ENCODE measurements at places on chromosomes 1 and 21.

GRCh38 chr1:77473690-77474089, 191.9 kb downstream of the AK5 start:
- no peak for DNase-seq

- no peak for DNase-seq
These were observed 6.1 kb downstream of the PFKFB2 start for GRCh38 chr1:207058878-207059867.

GRCh38 chr1:221279146-221279545, 399.9 kb downstream of the HLX start:
- DNase-seq: no peak

DNA sequence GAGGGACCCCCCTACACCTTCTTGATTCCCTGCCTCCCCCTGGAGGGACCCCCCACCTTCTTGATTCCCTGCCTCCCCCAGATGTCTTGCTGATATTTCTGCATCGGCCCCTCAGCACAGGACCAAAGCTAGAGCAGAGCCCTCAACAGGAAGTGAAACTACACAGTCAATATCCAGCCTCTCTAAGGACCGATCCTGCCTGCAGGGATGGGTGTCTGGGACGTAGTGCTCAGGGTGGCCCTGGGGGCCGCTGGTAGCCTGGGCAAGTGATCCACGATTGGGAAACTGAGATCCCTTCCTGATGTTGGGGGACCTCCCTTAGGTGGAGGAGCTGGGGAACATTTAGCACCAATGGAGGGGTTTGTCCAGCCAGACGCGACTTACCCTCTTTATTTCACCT, 3.9 kb upstream of the LEFTY2 start:
- DNase-seq: no peak

DNA sequence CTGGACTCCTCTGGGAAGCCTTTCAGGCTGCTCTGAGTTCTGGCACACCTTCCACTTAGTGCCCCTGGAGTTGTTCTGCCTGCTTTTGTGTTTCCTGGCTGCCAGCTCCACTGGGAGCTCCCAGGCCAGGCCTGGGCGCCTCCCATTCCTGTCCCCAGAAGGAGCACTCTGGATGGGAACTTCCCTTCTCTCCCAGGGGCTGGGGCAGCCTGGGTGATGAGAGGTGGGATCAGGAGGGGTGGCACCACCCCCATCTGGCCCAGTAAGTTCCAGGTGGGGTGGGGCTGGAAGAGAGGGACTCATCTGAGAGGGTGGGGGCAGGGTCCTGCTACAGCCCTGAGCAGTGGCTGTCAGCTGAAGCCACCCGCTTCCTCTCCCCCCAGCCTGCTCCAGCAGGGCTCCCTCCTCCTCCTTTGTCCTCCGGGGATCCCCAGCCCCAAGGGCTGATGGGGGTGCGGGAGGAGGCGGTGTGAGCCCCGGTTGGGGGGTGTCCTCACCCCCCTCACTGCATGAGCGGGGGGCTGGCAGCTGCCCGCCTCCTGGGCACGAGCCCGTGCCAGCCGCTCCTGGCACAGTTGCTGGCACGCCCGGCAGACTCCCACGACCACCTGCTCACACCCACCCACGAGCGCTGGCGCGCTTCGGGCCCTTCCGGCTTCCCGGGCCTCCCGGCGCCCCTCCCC, 4.7 kb downstream of the FOXO6 start:
- no peak for DNase-seq

DNA sequence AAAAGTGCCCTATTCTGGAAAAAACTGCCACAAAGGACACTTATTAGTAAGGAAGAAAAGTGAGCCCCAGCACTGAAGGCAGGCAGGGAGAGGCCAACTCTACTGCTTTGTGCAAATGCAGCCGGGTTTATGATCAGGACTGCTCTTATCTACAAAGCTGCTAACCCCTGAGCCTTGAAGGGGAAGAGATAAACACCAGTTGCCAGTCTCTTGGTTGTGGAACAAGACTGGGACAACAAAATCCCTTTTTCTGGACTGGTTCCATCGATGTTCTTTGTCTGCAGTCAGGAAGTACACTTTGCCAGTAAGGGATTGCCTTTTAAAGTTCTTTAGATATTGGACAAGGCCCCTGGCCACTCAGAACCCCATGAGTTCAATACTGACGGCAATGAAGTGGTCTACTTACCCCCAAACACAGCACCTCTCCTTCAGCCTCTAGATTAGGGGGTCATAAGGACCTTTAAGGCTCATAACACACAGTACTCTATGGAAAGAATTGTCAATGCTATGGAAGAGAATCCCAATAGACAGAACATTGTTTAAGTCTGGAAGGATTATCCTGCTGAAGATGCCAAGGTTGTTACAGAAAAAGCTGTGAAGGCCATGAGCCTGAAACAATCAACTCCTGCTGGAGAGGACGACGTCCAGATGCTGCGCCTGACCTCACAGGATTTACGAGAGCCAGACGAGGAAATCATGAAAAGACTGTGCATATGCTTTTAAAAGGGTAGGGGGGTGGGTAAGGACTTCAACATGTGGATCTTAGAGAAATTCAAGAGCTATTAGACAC, 43.6 kb downstream of the GNB1 start:
- DNase-seq: no peak

DNA sequence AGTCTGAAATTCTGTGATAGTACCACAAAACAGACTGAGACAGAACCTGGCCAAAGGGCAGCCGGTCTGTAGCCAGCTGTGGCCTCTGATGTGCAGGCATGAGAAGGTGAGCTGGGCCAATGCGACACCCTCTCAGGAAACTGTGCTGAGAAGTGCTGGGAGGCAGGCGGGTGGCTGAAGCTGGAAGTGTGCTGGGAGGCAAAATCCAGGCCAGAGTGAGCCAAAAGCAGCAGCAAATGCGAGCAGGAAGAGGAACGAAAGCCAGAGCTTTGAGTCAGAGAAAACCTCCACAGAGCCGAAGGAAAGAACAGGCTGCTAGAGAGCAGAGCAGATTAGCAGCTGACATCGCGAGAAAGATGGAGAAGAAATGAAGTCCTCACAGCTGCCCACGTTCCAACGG, 10.2 kb upstream of the ATP13A2 start:
- DNase-seq: no peak

- no peak for DNase-seq
These were observed 61.0 kb upstream of the SPATA6 start for GRCh38 chr1:48532976-48533375.

GRCh38 chr1:244192325-244192724, 141.2 kb downstream of the ZBTB18 start:
- no peak for DNase-seq

GRCh38 chr21:25916226-25916625, 181.5 kb downstream of the GABPA start:
- DNase-seq: no peak

GRCh38 chr1:45351508-45351907, 11.3 kb upstream of the MUTYH start:
- DNase-seq: no peak

DNA sequence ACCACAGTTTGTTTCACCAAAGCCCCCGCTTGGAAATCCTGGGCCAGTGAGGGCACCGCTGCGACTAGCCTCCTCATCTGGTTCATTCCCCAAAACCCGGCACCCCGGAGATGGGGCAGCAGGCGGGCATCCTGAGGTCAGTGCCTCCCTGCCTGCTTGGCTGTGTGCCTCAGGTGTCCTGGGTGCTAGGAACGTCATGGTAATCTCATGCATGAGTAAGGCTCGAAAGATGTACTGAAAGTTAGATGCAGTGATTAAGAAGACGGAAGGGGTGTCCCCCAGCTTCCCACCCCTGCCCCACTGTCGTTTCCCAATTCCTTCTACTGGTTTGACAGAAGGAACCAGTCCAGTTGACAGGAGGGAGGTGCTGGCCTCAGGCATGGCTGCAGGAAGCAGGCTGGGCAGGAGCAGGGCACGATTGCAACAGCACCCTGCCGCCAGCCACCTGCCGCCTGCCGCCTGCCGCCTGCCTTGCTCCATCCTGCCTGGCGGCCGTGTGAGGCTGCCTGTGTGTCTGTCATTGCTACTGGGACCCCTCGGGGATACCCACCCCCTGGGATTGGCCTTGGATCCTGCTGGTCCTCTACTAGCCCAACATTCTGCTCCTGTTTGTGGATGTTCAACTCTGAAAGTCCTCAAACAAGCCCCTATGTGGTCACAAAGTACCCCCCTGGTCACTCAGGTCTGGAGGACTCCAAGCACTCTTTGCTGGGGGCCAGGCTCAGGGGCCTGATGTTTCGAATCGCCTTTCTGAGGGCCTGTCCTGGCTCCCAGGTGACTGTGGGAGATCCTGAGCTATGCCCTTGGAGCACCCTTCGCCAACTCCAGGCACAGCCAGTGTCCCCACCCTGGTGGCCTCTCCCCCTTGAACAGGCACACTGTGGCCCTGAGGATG, 73.0 kb upstream of the IFFO2 start:
- no peak for DNase-seq

DNA sequence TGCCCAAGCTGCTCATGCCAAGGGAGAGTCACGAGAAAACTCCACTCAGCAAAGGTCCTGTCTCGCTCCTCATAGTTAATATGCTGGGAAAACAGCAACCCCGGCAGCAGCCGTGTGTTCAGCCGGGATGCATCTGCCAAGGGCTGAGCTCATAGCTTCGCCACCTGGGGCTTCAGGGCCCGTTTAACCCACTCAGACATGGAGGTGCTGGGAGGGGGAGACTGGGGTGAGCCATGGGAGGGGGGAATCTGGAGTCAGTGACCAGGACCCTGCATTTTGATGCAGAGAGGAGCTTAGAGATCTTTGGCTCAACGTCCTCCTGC, 283.4 kb downstream of the PTPRU start:
- DNase-seq: no peak

DNA sequence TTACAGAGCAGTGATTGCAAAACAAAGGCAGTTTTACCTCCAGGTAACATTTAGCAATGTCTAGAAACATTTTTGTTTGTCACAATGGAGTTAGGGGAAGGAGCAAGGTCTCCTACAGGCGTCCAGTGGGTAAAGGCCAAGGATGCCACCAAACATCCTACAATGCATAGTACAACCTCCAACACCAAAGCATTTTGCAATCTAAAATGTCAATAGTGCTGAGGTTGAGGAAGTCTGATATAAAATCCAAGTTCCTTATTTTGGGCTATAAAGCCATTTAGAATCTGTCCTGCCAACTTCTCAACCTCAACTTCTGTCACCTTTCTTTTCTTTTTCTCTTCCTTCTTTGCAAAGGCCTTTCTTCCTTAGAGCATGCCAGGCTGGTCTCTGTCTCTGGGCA, 111.2 kb downstream of the FASLG start:
- DNase-seq: no peak

GRCh38 chr21:15539376-15539775, 190.4 kb upstream of the USP25 start:
- DNase-seq: no peak

DNA sequence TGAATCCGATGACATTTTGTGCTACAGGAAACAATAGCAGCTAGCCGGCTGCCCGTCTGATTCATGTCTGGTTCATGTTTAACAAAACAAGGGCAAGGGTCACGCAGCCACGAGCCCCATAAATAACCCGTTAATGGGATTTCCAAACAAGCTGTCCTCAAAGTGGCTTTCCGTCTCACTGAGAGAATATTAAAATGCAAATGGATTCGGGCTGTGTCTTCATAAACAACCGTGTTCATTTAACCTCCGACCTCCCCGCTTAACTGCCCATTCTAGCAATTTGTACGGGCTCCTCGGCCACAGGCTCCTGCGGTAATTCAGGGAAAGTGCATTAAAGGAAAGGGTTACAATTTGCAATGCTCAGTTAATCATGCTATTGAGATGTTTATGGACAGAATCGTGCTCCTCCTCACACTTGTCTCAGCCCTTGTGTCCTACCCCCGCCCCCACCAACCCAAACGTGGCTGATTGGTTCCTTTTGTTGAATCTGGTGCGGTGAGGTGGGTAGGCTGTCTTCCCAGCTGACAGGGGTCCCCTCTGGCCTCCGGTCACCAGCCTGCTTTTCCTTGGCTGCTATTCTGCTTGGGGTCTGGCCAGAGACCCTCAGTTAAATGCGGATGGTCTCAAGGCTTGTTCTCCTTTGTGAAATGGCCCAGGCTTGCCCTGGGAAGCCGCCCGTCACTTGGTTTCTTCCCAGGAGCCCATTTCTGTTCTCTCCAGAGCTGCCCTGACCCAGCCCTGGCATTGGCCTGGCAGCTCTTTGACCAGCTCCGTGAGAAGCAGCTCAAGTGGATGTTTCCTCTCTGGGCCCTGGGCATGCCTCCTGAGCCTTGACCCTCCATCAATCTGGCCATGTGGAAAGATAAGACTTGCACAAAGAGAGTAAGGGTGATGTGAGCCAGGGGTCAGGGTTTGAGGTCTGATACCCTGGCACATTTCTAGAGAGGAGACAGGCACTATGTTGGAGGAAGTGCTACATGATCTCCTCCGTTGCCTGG, 200.7 kb upstream of the POU3F1 start:
- no peak for DNase-seq

DNA sequence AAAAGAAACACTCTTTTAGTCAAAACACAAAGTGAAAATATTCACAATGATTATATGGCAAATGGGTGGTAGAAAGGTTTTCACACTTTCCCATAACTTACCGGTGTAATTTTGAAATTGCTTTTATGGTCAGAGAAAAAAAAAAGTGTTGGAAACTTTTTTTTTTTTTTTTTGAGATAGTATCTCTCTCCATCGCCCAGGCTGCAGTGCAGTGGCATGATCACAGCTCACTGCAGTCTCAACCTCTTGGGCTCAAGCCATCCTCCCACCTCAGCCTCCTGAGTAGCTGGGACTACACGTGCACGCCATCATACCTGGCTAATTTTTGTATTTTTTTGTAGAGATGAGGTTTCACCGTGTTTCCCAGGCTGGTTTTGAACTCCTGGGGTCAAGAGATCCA, 3.3 kb downstream of the IFNGR2 start:
- DNase-seq: peak; percentile 37

- no peak for DNase-seq
These were observed 23.4 kb upstream of the IKBKE start for GRCh38 chr1:206446688-206447421.

DNA sequence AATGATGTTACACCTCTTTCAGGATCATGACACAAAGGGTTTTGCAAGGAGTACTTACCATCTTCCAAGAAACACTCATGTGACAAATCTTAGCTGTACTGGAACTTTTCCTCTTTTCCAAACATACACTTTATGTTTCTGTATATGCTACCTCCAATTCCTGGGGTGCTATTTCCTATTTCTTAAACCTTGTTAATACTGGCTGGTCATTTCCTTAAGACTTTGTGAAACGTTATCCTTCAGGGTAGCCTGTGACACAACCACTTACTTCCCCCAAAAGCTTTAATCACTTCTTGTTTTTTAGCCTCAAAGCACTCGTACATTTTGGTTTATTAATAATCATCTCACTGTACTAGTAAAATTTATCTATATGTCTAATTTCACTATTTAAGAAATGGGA, 39.4 kb downstream of the OR10Z1 start:
- DNase-seq: no peak

- no peak for DNase-seq
These were observed 3.0 kb downstream of the RASSF5 start for GRCh38 chr1:206510371-206510770.

DNA sequence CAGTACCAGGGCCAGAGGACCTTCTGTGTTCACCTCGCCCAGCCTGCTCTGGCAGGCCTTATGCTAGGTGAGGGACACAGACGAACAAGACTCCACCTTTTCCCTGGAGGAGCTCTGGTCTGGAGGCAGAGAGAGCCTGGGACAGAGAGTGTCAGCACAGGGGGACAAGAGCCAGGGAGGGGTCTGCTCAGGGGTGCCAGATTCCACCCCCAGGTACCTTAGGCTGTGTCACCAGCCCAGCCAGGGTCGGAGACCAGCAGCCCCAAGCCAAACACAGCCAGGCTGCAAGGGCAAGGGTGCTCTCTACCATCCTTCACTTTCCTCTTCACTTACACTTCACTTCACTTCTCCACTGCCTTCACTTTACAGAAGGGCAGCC, 4.3 kb upstream of the LRP8 start:
- DNase-seq: no peak

- DNase-seq: no peak
These were observed 4.3 kb downstream of the CR1 start for GRCh38 chr1:207500306-207500705.
